ENCODE measurements at places on chromosomes 7 and 10.

DNA sequence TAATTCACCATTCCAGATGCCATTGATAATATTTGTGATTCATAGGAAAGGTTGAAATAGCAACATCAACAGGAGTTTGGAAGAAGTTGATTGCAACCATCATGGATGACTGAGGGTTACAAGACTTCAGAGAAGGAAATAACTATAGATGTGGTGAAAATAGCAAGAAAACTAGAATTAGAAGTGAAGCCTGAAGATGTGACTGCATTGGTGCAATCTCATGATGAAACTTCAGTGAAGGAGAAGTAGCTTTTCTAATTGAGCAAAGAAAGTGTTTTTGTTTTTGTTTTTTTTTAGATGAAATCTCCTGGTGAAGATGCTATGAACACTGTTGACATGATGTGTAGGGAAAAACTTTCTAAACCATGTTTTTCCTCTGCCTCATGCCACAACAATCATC is 18.7 kb upstream of the CD36 start:
- DNase-seq = no peak

GRCh38 chr10:128102480-128103228 is 23.6 kb downstream of the MKI67 start:
- DNase-seq = no peak

- DNase-seq = no peak
Measured at GRCh38 chr10:33117816-33118215, 159.8 kb upstream of the ITGB1 start.

- DNase-seq = no peak
Measured at GRCh38 chr7:23791721-23792120, 81.7 kb downstream of the STK31 start.

- no peak for DNase-seq
Measured at GRCh38 chr10:4658777-4659176, 167.2 kb upstream of the AKR1E2 start.

DNA sequence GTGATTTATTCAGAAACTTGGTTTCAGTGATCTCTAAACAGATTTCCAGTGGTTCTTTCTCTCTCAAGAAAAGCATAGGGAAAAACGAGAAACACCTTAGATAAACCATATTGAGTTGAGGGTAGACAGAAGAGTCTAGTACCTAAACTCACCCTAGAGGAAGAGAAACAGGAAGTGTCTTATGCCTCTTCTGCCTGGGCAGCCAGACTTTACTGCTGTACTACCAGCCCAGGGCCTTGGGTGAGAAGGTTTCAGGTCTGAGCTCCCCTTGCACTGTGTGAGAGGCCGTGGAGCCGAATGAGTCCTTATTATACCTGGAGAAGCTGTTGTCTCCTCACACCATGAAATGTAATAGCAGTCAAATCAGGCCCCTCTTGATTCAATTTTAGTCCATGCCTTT is 18.2 kb downstream of the HIF1AN start:
- DNase-seq = no peak

- DNase-seq = no peak
Measured at GRCh38 chr10:80633910-80634309, 96.2 kb downstream of the SH2D4B start.

GRCh38 chr7:51013218-51013786 is 230.6 kb upstream of the GRB10 start:
- DNase-seq = no peak
